ENCODE measurements at places on chromosomes 7 and 10. TPM values are rescaled to one million over a fixed set of nuclear protein-coding genes. Genes with fewer than 3 reads are reported as not detected.

GRCh38 chr10:89648074-89648473, 3.0 kb upstream of the PANK1 start:
- DNase-seq: peak; percentile 54

The HMX3 gene
- total RNA-seq: not detected

- DNase-seq: no peak
These were observed 106.7 kb downstream of the LHPP start for GRCh38 chr10:124568339-124568738.

The CHCHD2 gene
- total RNA-seq: 412 TPM

- no peak for DNase-seq
These were observed 545.2 kb downstream of the SORCS1 start for GRCh38 chr10:106619346-106619745.

The TMEM178B gene
- total RNA-seq: 15.8 TPM

Measured in heart left ventricle (tissue), 16 donors.